ENCODE measurements at places on chromosomes 16 and 17.
A peak's percentile ranks its signal among the peaks of the same experiment; 100 is the strongest.

DNA sequence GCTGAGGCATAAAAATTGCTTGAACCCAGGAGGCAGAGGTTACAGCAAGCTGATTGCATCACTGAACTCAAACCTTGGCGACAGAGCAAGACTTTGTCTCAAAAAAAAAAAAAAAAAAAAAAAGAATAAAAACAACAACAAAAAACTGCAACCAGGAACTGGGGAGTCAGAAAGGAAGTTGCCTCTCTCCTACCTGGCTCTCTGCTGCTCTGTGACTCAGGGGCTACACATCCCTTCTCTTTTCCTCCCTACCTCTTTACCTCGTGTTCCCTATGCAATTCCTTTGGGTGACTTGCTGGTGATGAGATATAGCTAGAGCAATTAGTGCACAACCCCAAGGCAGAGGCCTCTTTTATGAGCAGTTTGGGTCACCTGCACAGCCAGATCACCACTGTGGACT is 95.9 kb downstream of the ABCC1 start:
- DNase-seq = no peak

DNA sequence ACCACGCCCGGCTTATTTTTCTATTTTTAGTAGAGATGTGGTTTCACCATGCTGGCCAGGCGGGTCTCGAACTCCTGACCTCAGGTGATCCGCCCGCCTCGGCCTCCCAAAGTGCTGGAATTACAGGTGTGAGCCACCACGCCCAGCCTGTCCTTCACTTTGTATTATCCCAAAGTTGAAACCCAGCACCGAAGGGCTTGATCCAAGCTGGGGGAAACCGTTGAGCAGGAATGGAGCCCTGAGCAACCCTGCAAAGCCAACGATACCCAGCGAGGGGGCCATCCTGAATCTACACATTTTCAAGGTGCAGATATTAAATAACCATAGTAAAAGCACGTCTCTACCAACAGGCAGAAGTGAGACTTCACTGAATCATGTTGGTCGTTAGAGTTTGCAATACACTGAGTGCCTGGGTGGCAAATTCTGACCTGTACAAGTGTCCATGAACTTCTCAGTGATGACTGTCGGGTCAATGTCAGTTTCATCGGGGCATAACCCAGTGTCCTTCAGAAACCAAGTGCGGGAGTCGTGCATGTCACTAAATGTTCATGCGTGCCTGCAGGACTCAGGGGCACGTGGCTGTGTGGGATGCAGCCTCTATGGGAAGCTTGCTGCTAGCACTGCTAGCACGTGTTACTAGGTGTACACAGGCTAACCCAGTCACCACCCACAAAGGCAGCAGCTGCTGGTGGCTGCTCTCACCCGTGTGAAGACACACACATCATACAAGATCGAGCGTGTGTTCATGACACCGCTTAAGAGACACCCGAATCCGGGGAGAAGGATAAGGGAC is 10.5 kb upstream of the RBFOX3 start:
- no peak for DNase-seq

DNA sequence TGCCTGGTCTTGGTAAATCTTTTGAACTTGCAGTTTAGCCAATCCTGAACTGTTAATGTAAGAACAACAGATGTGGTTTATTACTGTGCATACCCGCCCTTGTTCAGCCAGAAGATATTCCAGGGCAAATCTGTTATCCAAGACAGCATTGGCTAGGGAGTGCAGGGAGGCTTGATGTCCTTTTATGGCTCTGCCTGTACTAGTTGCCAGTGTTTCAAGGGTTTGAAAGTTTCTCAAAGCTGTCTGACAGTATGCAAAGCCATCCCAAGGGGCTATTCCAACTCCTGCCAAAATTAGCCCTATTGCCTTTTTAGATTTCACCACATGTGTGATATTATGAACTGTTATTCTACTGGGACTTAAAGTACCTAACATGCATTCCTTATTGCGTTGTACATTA is 30.1 kb downstream of the LCMT1 start:
- no peak for DNase-seq

- DNase-seq = no peak
Measured at GRCh38 chr16:14485121-14485551, 144.9 kb downstream of the PARN start.

- DNase-seq = peak; percentile 60
Measured at GRCh38 chr16:1706386-1707192, 594 bp downstream of the MAPK8IP3 start.

Data from CD4-positive, alpha-beta T cell treated with Interleukin-6 for 4 hours (primary cell).